Naive B cell (primary cell): ENCODE measurements at places on chromosomes 6 and 20.

DNA sequence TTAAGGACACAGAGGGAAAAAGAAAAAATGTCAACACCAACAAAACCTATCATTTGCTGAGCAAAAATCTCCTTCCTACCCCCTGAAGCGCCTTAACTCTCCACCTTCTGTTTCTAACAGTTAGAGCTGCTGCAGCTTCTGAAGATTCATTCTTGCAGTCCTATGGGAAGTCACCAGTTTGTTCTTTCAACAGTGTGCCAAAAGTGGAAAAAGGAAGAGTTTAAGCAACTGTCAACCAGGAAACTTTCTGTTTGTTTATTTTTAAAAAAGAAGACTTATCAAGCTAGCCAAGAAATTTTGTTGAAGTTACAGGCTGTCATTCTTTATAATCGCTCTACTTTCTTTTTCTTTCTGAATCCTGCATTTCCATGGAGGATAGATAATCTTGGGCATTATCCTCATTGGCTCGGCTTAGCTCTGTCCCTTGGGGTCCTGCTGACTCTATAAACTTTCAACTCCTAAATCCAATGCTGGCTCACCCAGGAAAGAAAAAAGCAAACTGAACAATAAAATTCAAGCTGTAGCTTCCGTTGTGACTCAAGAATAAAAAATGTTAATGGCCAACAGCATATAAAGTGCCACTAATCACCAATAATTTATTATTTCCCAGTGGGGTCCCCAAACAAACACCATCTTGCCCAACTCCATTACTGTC lies 172.8 kb upstream of the CITED2 start:
- DNase-seq = no peak

GRCh38 chr6:16360365-16360764 lies 122.0 kb downstream of the GMPR start:
- no peak for DNase-seq

DNA sequence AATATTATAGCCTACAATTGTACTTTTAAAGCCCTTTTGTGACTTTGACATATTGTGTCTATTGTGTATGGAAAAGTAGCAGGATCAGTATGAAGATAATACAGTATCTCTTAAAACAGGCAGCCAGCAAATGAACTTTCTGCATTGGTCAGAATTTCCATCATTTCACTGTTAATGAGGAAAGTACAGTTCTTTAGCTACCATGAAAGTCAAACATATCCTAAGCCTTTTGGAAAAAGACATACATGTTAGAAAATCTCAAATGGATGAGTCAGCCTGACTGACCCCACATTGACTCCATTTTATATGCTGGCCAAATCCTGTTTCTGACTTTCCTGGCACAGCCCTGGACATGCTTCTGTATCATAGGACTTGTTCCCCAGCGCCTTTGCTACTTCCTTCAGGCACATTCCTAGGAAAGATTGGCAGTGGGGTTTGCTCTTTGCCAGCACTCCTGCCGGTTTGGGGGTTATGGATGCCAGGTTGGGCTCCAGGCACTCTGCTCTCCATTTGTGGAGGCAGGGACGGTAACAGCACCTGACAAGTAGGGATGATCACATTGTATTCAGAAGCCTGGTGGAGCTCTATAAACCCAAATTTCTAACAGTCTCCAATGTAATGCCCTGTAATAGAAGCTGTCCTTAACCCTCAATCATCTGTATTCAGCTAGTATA lies 43.7 kb downstream of the TOP1 start:
- DNase-seq = no peak

GRCh38 chr20:63495741-63496595 lies 2.9 kb downstream of the EEF1A2 start:
- DNase-seq = peak; percentile 67

DNA sequence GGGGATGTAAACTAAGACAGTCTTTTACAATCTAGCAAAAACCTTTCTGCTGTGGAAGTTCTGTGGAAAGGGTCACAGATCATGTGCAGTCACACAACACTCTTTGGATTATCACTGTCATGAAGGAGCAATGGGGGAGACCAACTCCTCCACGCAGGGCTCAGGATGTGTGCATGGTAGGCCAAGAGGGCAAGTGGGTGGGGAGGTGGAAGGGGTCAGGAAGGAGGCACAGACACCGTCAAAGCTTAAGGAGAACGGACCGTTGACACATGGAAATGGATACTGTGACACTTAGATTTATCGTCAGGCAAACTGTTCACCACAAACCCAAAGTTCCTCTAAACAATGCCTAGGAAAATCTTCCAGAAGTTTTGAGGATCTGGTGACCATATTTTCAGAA lies 215.8 kb downstream of the PAX1 start:
- DNase-seq = no peak

DNA sequence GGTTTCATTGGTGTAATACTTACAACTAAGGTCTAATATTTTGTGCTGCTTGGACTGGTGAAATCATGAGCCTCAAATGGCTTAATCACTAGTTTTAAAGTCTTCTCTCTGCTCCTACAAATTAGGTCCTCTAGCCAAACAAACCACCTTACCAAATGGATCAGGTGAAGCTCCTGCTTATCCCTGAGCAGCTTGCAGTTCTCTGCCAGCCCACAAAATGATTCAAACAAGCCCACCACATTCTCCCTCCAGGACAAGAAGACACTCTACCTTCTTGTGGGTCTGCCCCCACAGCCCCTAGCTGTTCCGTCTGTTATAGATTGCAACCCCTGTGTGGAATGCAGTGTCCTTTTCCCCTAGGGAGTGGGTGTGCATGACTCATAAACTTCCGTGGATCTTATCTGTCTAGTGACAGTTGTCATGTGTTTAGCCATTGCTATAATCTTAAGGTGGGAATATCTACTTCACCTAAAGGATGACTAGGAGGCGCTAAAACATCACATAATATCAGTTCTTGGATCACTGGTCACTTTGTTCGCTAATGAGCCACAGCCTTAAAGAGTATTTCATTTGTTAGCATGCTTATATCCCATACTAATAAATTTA lies 940.5 kb upstream of the MANEA start:
- no peak for DNase-seq

- DNase-seq = no peak
These were observed 110.2 kb upstream of the RREB1 start for GRCh38 chr6:6997263-6998193.

- DNase-seq = no peak
These were observed 27.5 kb downstream of the PTPN1 start for GRCh38 chr20:50537546-50538201.

DNA sequence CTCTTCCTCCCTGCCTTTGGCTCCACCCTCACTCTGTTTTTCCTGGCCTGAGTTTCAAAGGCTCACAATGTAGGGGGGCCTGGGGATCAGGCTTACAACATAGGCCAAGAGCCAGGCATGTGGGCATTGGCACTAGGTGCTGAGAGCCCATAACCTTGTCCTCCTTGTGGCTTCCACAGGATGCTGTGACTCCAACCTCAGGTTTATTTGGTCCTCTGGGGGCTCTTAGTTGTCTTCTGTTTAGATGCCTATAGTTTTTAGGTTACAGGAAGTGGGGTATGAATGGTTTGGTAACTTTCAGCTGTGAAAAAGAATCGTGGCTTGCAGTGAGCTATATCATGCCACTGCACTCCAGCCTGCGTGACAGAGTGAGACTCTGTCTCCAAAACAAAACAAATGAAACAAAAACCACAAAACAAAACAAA lies 25.6 kb downstream of the MMP24 start:
- DNase-seq = no peak

GRCh38 chr6:52890018-52890417 lies 19.5 kb downstream of the GSTA3 start:
- DNase-seq = no peak

GRCh38 chr6:2450546-2450945 lies 205.1 kb upstream of the GMDS start:
- no peak for DNase-seq

DNA sequence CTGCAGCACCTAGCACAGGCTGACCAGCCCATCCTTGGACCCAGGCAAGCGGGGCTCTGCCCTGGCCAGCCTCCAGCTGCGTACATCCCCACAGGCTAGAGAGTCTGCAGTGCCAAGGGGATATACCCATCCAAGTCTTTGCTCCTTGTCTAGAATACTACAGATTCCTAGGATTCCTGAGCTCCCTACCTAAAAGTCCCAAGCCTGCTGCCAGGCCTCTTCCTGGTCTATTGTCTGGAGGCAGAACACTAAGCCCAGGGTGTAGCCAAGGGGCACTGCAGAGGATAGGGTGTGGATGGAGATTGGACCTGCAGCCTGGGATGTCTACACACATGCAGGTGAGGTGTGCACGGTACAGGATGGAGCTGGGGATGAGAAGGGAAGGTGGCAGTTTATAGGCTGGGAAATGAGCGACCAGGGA lies 90.0 kb upstream of the SIRPA start:
- DNase-seq = no peak

DNA sequence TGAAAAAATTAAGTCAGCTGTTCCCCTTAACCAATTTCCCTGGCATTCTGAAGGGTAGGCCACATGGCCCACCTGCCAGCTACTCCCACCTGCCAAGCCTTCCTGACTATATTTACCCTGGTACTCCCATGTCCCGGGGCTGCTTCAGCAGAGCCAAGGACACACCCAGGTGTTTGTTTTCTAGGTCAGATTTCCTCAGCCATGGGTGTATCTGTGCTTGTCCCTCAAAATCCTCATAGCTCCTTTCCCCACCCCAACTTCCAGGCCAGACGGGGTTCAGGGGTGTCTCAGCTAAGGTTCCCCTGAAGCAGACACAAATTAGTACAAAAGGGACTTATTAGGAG lies 139.4 kb upstream of the CDYL start:
- DNase-seq = no peak

DNA sequence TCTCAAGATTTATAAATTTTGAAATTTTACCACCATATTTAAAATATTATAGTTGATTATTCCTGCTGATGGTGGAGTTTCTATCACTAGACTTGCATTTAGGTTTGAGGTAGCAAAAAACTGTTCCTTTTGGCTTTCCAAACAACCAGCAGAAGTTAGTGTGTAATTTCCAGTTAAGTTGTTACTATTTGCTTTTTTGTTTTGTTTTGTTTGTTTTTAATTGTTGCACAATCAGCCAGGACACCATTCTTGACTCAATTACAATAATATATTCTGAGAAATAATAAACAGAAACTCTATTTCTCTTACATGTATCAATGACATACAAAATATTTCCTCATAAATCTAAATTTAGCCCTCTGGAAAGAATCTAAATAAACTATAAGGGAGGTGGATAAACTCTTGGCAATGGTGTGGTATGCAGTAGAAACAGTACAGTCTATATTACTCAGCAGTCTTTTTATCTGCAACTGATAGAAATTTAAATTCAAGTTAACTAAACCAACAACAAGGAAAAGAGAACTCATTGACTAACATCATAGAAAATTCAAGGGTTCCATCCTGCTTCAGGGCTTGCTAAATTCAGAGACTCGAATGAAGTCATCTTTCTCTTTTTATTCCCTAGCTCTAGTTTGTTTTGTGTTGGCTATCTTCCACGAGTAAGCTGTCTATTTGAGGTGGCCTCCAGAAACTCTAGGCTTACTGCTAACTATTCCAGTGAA lies 19.4 kb upstream of the COL19A1 start:
- no peak for DNase-seq

DNA sequence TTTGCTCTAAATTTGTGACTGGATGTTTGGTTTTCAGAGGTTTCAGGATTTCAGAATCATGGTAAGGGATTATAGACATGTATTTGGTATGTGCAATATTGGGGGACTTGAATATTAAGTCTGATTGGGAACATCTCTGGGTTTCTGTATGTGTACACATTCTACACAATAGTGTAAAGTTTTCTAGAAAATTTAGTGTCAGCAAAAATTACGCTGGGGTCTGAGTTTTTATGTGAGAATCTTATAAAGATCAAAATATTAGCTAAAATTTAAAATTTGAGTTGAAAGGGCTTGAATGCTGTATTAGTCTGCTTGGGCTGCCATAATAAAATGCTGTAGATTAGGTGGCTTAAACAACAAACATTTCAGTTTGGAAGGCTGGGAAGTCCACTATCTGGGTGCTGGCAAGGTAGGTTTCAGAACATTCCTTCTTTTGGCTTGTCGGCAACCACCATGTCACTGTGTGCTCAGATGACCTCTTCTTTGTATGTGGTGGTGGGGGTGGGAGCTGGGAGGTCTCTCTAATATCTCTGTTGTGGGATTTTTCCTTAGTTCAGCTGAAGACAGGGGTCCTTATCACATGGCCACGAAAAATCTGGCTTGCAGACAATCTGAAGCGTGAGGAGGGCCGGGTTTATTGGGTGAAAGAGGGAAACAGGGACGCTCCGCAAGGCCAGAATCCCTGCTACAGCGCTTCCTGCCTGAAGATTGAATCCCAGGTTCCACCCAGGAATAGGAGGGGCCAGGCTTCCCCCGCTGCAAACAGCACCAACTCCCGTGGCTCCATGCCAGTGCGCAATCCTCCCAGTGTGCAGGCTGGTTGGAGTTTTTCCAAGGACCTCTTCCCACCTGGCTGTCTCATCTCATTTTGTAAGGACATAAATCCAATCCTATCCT lies 299.7 kb downstream of the PLCB1 start:
- no peak for DNase-seq

DNA sequence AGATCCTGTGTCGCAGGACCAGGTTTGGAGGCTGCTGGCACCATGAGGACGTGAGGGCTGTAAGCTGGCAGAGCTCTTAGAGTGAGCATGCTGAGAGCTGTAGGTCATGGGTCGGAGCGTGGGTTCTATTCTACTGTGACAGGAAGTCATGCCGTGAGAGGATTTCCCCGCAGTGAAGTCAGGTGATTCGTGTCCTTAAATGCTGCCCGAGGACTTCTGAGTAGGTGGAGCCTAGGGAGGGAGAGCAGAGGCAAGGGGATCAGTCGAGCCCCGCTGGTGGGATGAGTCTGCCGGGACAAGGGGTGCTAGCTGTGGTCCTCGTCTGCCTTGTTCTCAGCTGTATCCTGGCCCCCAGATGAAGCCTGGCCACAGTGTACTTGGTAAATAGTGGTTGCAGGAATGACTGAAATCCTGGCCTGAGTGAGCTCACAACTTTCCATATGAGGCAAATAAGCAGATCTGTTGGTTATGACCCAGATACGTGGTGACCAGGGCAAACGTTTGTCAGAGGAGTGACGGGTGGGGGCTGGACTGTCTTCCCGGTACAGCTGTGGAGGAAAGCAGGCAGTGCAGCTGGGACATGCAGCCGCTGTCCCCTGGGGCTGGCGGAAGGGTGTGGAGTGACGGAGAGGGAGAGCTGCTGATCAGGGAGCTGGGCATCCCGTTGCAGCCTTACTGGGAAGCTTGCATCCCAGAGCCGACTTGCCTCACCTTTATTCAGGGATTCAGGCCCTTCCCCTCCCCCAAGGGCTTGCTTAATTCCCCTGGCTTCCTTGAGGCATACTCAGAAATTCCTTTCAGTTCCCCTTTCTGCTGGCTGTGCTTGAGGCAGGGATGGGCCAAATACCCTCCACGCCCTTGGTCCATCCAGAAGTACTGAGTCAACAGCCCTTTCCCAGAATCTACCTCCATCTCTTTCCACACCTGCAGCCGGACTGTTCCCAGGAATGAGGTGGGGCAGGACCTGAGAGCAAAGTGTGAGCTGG lies 250.9 kb upstream of the RREB1 start:
- DNase-seq = peak; percentile 42

GRCh38 chr20:12535316-12535715 lies 473.5 kb upstream of the SPTLC3 start:
- no peak for DNase-seq

GRCh38 chr6:144500892-144501291 lies 215.8 kb downstream of the UTRN start:
- no peak for DNase-seq
